ENCODE measurements at places on chromosomes 11 and 22. TPM values are rescaled to one million over a fixed set of nuclear protein-coding genes. Genes with fewer than 3 reads are reported as not detected.
A peak's percentile ranks its signal among the peaks of the same experiment; 100 is the strongest.

Gene IGSF9B
- total RNA-seq = 8.4 TPM

Gene BEST1
- total RNA-seq = 1.3 TPM

Gene MMP3
- total RNA-seq = not detected

Gene THAP12
- total RNA-seq = 30.1 TPM

Gene MPPED2
- not detected for total RNA-seq

DNA sequence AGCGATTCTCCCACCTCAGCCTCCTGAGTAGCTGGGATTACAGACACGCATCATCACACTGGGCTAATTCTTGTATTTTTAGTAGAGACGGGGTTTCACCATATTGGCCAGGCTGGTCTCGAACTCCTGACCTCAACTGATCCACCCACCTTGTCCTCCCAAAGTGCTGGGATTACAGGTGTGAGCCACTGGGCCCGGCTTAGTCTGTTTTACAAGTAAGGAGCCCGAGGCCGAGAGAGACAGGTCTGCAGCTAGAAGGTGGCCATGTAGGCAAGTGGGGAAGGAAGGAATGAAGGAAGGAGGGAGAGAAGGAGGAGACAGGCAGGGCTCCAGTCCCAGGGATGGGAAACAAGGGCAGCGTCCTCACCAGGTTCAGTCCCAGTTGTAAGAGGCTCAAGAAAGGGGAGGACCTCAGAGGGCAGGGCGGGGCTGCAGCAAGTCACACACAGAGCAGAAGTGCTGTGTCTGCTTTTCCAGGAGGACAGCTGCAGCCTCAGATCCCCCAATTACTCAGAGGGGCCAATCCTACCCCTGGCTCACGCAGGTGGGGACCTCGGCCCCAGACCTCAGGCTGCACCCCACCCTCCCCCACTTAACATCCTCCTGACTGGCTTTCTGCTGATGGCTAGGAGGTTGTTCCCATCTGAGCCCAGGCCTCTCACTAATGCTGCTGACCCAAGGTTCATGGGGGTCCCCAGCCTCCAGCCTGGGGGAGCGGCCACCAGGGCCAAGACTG, 53.8 kb upstream of the PRR5 start:
- no peaks in the 10 kb centered on the region for H3K4me1 ChIP-seq
- peaks cover 19% of the 10 kb centered on the region for H3K27me3 ChIP-seq
- H3K36me3 ChIP-seq = no peaks in the 10 kb centered on the region
- no peak overlapping the region for H3K27ac ChIP-seq
- H3K4me3 ChIP-seq = no peak overlapping the region

DNA sequence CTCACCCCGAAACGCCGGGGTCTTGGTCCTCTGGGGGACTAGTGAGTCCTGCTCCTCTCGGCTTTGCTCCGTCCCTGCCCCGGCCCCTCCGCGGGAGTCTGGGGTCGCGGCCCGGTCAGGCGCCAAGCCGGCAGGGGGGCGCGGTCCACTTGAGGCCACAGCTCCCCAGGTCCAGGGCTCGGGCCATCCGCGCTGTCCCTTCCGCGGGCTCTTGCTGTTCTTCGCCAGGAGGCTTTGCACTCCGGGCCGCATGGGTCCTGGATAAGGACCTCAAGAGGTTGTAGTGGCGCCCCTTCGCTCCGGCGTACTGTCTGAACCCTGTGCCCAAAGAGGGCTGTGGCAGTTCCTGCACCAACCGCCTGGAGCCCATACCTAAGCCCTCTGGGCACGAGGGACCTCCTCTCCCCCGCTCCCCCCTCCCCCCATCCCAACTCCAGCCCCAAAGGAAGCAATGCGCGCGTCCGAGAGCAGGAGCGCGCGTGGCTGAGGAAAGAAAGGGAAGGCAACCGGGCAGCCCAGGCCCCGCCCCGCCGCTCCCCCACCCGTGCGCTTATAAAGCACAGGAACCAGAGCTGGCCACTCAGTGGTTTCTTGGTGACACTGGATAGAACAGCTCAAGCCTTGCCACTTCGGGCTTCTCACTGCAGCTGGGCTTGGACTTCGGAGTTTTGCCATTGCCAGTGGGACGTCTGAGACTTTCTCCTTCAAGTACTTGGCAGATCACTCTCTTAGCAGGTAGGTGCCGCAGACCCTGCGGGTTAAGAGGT, at the start of gene ADM:
TSS of gene ADM (plus strand) at position 579 of the 767 bp plus-strand sequence. CDS start 628 bp downstream, outside the sequence.
- peaks cover 9% of the 10 kb centered on the region for H3K36me3 ChIP-seq
- H3K27ac ChIP-seq = peak within 1 kb of the TSS; percentile 100
- peaks cover 63% of the 10 kb centered on the region for H3K4me1 ChIP-seq
- DNase-seq = peak; percentile 94

- no peak for DNase-seq
- H3K4me1 ChIP-seq = peaks cover 28% of the 10 kb centered on the region
- no peak overlapping the region for H3K27ac ChIP-seq
- no peak overlapping the region for H3K4me3 ChIP-seq
Observed at GRCh38 chr11:33063326-33063881, 24.0 kb downstream of the TCP11L1 start.

DNA sequence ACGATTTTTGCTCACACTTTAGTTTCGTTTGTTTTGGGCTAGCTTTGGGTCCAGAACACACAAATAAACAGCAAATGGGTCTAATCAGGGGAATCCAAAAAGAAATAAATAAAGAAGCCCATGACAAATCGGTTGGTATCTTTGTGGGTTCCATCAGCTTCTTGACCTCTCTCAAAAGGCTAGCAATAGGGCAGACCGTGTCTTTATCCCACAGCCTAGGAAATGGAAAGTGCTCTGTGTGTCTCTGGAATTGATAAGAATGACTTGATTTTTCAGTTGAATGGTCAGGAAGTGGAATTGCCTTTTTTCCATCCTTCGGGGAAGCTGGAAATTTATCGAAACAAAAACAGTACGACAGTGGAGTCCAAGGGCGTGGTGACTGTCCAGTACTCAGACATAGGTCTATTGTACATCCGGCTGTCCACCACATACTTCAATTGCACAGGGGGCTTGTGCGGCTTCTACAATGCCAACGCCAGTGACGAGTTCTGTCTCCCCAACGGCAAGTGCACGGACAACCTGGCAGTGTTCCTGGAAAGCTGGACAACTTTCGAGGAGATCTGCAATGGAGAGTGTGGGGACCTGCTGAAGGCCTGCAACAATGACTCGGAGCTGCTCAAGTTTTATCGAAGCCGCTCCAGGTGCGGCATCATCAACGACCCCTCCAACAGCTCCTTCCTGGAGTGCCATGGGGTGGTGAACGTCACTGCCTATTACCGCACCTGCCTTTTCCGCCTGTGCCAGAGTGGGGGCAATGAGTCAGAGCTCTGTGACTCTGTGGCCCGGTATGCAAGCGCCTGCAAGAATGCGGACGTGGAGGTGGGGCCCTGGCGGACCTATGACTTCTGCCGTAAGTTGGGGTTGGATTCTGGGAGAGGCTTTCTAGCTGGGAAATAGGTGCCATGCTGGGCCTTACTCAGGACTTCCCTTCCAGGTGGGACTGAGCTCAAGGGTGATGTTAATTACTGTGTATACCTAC, 28.6 kb downstream of the TECTA start:
- no peaks in the 10 kb centered on the region for H3K36me3 ChIP-seq
- H3K27me3 ChIP-seq = no peaks in the 10 kb centered on the region
- H3K27ac ChIP-seq = no peak overlapping the region
- no peak for DNase-seq
- H3K4me3 ChIP-seq = no peak overlapping the region
- H3K4me1 ChIP-seq = no peaks in the 10 kb centered on the region

DNA sequence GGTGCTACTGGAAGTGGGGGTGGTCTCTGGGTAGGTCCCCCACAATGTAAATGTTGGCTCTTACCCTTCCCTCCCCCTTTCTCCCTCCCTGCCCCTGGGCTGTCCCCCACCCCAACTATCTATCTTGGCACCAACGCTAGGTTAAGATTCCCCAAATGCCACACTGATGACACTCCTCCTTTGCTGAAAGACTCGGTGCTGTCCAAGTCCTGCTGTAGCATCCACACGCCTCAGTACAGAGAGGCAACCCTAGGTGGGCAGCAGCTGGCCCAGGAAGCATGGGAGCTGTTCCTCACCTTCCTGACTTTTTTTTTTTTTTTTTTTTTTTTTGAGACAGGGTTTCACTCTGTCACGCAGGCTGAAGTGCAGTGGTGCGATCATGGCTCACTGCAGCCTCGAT, 3.4 kb upstream of the KCTD17 start:
- no peak for DNase-seq
- no peaks in the 10 kb centered on the region for H3K27me3 ChIP-seq
- no peak overlapping the region for H3K4me3 ChIP-seq
- no peak overlapping the region for H3K27ac ChIP-seq

DNA sequence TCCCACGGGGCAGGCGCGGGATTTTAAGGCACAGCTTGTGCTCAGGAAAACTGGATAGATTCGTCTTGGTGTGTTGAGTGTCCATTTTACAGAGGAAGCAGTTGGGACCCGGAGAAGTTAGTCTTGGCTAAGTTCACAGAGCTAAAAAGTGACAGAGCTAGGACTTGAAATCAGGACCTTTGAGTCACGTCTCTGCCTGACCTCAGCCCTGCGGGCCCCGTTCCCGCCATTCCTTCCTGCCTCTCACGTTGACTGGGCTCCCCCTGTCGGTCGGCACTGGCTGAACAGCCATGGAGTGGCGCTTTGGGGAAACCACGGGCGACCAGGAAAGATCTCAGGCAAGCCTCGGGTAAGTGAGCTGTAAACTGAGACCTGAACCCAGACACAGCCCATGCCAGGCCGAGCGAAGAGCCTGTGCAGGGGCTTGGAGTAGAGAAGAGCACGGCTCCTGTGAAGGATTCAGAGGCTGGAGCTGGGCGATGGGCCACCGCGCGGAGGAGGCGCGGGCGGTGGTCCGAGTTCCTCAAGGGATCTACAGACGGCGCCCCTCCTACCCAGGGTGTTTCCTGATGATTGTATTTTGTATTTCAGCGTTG, 54.1 kb downstream of the WNT11 start:
- no peak overlapping the region for H3K4me3 ChIP-seq
- no peaks in the 10 kb centered on the region for H3K27me3 ChIP-seq
- H3K27ac ChIP-seq = no peak overlapping the region
- DNase-seq = no peak
- H3K36me3 ChIP-seq = peaks cover 1% of the 10 kb centered on the region

GRCh38 chr22:25816522-25817059, 74.6 kb downstream of the MYO18B start:
- DNase-seq = no peak
- peaks cover 45% of the 10 kb centered on the region for H3K27me3 ChIP-seq
- H3K27ac ChIP-seq = no peak overlapping the region
- H3K4me1 ChIP-seq = no peaks in the 10 kb centered on the region

DNA sequence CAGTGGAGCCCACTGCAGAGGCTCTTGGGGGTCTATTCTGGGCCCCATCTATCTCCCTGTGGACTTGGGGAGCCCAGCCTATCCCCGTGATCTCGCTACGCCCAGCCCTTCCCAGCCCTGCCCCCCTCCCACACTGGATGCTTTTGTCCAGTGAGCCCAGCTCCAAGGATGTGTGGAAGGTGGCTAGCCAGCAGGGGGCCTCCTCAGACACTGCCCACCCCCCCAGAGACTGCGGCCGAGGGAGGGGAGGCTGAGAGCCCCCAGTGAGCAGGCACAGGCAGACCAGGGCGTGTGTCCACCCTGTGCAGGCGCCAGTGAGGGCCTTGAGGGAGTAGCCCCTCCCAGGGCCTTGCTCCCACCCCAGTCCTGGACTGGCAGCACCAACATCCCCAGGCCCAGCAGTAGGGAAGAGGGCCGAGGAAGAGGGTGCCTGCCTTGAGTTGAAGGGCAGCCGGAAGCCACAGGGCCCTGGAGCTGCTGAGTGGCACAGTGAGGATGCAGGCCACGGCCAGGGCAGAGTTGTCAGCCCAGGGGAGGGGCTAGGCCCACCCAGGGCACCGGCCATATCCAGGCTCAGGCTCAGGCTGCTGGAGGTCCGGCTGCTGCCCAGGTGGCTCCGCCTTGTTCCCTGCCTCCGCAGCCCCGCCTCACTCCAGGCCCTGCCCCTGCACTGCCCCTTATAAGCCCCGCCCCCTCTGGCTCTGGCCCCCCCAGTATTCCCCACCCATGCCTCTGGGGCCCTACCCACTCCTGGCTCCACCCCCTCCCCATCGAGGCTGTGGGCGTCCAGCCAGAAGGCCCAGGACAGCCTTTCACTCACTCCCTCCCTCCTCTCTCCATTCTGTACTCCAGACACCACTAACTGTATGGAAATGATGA, 28.0 kb downstream of the MOB2 start:
- H3K4me3 ChIP-seq = no peak overlapping the region
- H3K27ac ChIP-seq = no peak overlapping the region
- H3K36me3 ChIP-seq = no peaks in the 10 kb centered on the region

GRCh38 chr11:117548876-117549275, 221.2 kb downstream of the CEP164 start:
- H3K27me3 ChIP-seq = peaks cover 33% of the 10 kb centered on the region
- no peak overlapping the region for H3K27ac ChIP-seq
- no peak overlapping the region for H3K4me3 ChIP-seq

GRCh38 chr11:12537778-12538401, 136.3 kb upstream of the TEAD1 start:
- H3K36me3 ChIP-seq = peaks cover 7% of the 10 kb centered on the region
- H3K27ac ChIP-seq = peak overlapping the region; percentile 69
- peaks cover 46% of the 10 kb centered on the region for H3K4me1 ChIP-seq
- H3K27me3 ChIP-seq = no peaks in the 10 kb centered on the region

Measured in chondrocyte (in vitro differentiated cells).